Astrocyte of the spinal cord (primary cell): ENCODE measurements at places on chromosomes 6 and 20.

DNA sequence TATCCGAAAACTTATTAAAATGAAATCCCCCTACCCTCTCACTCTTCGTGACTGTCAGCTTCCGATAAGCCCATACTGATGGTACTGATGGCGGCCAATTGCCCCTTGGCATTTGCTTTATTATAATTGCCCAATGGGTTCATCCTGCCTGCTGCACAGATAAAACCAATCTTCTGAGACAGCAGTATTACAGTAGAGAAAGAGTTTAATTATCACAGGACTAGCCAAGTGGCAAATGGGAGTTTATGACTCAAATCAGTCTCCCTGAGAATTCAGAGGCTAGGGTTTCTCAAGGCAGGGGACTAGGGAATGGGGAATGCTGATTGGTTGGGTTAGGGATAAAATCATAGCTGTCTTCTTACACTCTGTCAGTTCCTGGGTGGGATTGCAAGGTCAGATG is 259.5 kb downstream of the SOD2 start:
- no peak for DNase-seq

DNA sequence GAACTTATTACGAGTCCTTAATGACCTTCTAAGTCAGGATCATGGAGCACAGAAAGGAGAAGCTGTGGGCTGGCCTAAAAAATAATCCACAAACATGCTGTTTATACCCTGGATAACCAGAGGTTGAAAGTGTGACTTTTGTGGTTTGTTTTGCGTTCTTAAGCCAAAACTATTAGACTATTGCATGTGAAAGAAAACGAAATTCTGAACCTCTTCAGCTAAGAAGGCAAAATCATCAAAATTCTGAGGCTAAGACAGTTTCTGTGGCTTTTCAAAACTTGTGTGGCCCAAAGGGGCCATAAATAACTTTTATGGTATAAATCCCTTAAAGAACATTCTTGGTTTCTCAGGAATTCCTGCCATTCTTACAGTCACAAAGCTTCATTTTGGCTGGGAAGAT is 251.0 kb downstream of the UST start:
- peak; percentile 81 for DNase-seq

DNA sequence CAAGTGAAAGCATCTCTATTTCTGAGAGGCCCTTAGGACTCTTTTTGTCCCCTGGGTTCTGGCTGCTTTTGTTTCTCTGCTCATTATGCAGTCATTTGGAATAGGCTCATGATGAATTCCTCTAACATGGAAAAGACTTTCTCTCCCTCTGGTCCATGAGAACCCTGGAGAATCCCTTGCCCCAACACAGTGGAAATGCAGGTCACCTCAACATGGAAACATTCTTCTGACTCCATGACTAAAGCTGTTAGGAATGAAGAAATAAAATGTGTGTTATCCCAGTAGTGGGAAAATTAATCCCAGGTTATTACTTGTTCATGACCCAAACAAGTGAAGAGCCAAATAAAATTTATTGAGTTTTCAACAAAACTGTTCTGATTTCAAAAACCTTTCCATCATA is 458.6 kb downstream of the EPM2A start:
- no peak for DNase-seq

DNA sequence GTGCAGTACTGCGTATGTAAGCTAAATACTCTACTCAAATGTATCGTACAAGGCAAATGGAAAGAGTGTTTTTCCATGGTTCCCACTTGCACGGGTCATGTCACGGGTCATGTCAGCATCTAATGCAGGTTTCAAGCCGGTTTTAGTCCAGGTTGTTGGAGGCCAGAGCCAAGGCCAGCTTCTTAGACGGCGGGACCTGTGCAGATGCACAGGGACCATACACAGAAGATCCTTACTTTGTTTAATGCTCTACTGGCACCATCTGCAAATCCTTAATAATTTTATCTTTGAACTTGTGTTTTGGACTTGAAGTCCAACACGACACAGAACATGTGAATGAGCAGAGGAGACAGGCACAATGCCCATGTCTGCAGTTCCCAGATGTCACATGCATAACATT is 42.7 kb downstream of the SOD2 start:
- DNase-seq, result no peak
